ENCODE measurements at places on chromosomes 6 and 20. TPM values are rescaled to one million over a fixed set of nuclear protein-coding genes. Genes with fewer than 3 reads are reported as not detected.
A peak's percentile ranks its signal among the peaks of the same experiment; 100 is the strongest.

Gene PRDM13
- not detected for total RNA-seq

Gene PTGIS
- 118 TPM for total RNA-seq

Gene BPIFA2
- not detected for total RNA-seq

Gene SLC22A2
- not detected for total RNA-seq

Gene RIPOR3
- 8.2 TPM for total RNA-seq

Gene SMLR1
- not detected for total RNA-seq

Gene LEMD2
- 33.6 TPM for total RNA-seq

Gene TFAP2B
- 0.48 TPM for total RNA-seq

Gene SYCP2
- 6.7 TPM for total RNA-seq

Gene SLC13A3
- 5.4 TPM for total RNA-seq

Gene COL9A1
- 46.7 TPM for total RNA-seq

GRCh38 chr6:35021004-35021403 lies 120.1 kb downstream of the TCP11 start:
- no peak for DNase-seq

- no peak for DNase-seq
Observed at GRCh38 chr6:14506656-14507246, 389.2 kb downstream of the CD83 start.

- no peak for DNase-seq
Observed at GRCh38 chr6:130020073-130020906, 1.9 kb downstream of the L3MBTL3 start.

GRCh38 chr6:128899341-128900050 lies 16.6 kb downstream of the LAMA2 start:
- no peak for DNase-seq

DNA sequence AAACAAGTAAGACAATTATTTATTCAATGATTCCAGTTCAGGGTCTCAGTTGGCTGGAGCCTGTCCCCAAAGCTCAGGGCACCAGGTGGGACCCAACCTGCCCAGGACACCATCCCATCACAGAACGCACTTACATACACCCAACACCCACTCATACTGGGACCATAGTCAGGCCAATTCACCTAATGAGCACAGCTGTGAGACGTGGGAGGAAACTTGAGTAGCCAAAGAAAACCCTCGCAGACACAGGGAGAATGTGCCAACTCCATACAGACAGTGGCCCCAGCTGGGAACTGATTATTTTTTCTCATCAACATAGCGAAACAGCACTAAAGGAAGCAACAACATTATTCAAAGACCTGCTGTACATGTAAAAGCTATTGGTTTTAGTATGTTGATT lies 58.6 kb upstream of the DOK5 start:
- DNase-seq = no peak

DNA sequence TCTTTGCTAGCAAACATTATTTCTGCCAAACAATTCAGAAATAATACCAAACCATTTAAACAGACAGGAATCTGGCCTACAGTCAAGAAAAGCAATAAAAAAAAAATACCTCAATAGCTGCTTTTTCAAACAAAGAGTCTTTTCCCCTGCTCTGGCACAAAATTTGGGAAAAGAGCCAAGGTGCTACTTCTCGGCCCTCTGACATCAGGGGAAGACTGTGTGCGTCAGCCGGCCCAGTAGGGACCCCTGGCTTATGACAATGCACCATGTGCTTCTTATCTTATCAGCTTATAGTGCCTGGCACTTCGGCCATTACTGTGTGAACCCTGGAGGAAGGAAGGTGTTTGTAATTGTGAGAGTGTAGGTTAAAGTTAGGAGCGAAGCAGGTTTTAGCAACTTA lies 89.4 kb downstream of the PDE10A start:
- DNase-seq = peak; percentile 28

DNA sequence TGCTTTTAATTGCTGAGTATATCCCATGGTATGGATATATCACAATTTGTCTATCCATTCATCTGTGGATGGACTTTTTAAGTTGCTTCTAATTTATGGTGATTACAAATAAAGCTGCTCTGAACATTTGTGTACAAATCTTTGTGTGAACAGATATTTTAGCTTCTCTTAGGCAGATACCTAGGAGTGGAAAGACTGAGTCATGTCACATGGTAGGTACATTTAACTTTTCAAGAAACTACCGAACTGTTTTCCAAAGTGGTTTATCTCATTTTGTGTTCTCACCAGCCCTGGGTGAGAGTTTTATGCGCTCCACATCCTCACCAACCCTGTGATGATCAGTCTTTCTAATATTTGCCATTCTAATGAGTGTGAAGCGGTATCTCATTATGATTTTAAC lies 31.0 kb upstream of the ZNFX1 start:
- DNase-seq = no peak

Data from urinary bladder (tissue), 4 donors.